ENCODE measurements at places on chromosomes 3 and 15.

DNA sequence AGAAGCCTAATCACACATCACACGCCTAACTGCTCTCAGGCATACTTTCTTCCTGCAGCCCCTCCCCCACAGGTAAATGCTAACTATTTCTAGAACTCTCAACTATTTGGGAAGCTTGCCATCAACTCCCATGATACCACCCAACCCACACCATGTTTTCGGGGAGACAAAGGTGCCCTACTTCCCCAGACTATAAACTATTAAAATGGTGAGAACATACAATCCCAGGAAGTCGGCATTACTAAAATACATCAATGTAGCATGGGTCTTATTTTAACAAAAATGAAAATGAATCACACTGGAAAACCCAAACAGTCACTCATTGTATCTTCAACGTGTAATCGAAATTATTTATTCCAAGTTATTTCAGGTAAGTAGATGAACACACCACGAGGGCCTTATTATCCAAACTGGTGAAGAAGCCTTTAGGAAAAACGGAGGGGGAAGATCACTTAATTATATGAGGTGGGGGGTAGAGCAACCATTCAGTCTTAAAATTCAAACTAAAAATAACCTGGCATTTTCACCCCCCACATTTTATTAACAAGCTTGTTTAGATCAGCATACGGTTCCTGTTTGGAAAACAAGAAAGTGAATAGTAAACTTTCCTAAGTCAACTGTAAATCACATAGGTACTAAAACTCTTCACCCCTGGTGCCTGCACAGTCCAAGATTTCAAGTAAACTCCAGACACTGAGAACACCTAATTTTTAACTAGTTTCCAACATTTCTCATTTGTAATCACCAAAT, 1.9 kb downstream of the TBL1XR1 start:
- DNase-seq, result no peak

GRCh38 chr15:70435369-70435768, 328.0 kb downstream of the UACA start:
- DNase-seq, result no peak

DNA sequence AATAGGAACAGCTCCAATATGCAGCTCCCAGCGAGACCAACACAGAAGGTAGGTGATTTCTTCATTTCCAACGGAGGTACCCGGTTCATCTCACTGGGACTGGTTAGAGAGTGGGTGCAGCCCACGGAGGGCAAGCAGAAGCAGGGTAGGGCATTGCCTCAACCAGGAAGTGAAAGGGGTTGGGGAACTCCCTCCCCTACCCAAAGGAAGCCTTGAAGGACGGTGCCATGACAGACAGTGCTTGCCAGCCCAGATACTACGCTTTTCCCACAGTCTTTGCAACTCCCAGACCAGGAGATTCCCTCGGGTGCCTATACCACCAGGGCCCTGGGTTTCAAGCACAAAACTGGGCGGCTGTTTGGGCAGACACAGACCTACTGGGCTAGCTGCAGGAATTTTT, 576.9 kb upstream of the NECTIN3 start:
- DNase-seq, result no peak

- DNase-seq, result no peak
These were observed 4.3 kb downstream of the SNTN start for GRCh38 chr3:63656786-63657185.
